Activated T-helper 17 cell treated with anti-CD3 and anti-CD28 coated beads, Interleukin-2, amount 50 U/mL, for 72 hours (primary cell): ENCODE measurements at places on chromosomes 1 and 21.

- no peak for ATAC-seq
Measured at GRCh38 chr1:206829875-206830274, 35.5 kb upstream of the IL20 start.

DNA sequence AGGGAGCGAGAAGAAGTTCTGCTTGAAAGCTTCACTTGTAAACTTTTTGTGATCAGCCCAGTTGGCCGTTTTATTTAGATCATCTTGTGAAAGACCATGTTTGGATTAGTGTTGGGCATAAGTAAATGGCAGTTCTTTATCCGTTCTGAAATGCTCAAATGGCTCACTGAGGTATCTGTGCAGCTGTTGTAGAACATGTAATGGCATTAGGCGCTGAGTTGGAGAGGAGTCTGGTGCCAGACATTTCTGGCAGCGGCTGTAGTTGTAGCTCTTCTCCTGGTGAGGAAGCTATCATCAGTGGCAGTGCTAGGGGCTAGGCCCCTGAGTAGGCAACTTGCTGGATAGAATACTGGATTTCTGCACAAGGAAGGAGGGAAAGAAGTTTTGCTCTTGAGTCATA lies 321.6 kb downstream of the LMO4 start:
- no peak for ATAC-seq

- no peak for ATAC-seq
Measured at GRCh38 chr1:24077278-24077978, 34.5 kb downstream of the MYOM3 start.

DNA sequence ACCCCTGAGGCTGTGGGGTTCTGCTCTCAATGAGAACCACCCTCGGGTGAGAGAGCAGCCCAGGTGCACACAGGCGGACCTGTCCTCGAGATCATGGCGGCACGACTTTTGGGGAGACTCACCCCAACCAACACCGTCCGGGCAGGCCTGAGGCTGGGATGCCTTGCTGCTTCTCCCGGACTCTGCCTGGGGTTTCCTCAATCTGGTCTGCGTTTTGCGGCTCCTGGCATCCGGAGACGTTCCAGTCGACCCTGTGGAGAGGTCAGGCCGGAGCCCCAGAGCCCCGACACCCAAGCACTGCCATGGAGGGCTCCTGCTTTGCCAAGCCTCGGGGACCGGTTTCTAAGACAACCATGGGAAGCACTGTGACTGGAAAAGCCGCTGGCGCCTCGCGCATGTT lies 3879.7 kb downstream of the SRGAP2C start:
- ATAC-seq = no peak

- ATAC-seq = peak; percentile 74
Measured at GRCh38 chr1:182595641-182596240, 6.7 kb upstream of the RNASEL start.

GRCh38 chr1:11779715-11780379 lies 17.9 kb downstream of the C1orf167 start:
- ATAC-seq = no peak

- no peak for ATAC-seq
Measured at GRCh38 chr21:41837756-41838297, 41.3 kb downstream of the PRDM15 start.

DNA sequence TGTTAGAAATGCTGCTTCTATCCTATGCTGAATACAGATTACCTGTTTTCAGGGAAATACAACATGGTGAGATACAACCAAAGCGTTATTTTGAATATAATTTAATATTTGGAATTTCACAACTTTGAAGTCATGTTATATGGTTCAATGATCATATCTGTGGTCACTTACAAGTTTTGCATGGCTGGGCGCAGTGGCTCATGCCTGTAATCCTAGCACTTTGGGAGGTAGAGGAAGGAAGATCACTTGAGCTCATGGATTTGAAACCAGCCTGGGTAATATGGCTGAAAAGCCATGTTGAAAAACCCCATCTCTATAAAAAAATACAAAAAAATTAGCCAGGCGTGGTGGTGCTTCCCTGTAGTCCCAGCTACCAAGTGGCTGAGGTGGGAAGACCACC lies 57.9 kb downstream of the DOP1B start:
- ATAC-seq = no peak

GRCh38 chr1:72567521-72567920 lies 285.2 kb upstream of the NEGR1 start:
- no peak for ATAC-seq

- ATAC-seq = no peak
Measured at GRCh38 chr1:3000214-3000613, 21.1 kb upstream of the ACTRT2 start.

DNA sequence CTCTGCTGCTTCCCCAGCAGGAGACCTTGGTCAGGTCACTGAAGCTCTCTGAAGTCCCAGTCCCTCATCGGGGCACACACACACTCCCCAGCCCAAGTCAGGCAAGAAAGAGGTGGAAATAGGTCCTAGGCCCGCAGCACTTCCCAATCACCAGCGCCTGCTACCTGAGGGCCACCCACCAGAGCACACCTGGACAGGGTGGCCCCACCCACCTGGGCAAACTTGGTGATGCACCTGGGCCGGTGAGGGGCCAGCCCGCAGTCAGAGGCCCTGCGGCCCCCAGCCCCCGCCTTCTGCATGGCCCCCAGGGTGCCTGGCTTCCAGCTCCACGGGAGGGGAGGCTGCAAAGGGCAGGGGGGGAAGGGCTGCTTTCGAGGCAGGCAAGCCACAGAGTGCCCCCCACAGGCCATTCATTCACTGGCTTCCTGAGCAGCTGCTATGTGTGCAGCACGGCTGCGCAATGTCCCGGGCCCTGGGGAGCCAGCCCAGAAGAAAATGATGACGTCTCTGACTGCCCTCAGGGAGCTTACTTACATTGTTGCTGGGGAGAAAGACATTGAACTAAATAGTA lies 4.7 kb downstream of the SH2D5 start:
- ATAC-seq = no peak

GRCh38 chr1:180157576-180158057 lies 2.9 kb downstream of the QSOX1 start:
- ATAC-seq = no peak

- ATAC-seq = no peak
Measured at GRCh38 chr1:157240495-157241184, 102.4 kb upstream of the ETV3 start.

DNA sequence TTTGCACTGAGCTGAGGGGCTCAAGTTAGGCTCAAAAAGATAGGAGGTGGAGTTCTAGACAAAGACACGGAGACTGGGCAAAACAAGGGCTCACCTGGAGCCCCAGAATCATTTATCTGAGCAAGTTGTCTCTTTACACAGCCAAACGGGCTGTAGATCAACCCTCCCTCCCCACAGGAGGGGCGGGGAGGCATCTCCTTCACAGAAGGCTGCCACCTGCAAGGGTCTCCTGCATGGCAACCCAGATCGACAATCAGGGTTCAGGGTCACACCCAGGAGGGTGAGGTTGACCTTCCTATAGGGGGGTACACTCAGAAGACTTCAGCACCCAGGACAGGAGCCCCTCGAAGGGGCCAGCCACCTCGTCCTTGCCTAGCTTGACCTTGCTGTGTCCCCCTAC lies 84.0 kb downstream of the CD247 start:
- no peak for ATAC-seq

DNA sequence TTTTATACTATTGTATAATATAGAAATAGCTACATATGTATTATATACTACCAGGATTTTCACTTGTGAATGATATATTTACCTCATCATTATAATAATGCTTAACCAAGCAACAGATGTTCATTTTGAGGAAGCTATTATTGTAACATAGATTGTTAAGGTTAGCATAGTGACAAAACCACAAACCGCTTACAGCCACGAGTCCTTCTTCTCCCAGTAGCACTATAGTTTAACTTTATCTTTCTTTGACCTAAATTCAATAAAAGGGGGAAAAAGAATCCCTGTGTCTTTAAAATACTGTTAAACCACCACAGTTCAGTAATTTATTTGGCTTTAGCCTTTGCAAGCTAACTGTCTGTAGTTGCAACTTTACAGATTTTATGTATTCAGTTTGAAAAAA lies 1039.4 kb upstream of the B3GALT2 start:
- ATAC-seq = peak; percentile 64

GRCh38 chr1:109719337-109719837 lies 7.3 kb downstream of the GSTM5 start:
- peak; percentile 56 for ATAC-seq

GRCh38 chr1:17585266-17585987 lies 45.9 kb downstream of the ARHGEF10L start:
- ATAC-seq = no peak

GRCh38 chr1:59506952-59507351 lies 210.1 kb downstream of the FGGY start:
- no peak for ATAC-seq

GRCh38 chr21:34313116-34313515 lies 50.7 kb upstream of the KCNE2 start:
- no peak for ATAC-seq

GRCh38 chr21:29788752-29789151 lies 151.0 kb downstream of the GRIK1 start:
- ATAC-seq = no peak

GRCh38 chr1:19186001-19186400 lies 24.1 kb downstream of the UBR4 start:
- peak; percentile 98 for ATAC-seq

- no peak for ATAC-seq
Measured at GRCh38 chr1:232423591-232423990, 206.3 kb downstream of the SIPA1L2 start.

GRCh38 chr1:76541618-76542017 lies 325.7 kb upstream of the ST6GALNAC5 start:
- ATAC-seq = no peak

- peak; percentile 4 for ATAC-seq
Measured at GRCh38 chr1:206506405-206507283, 687 bp upstream of the RASSF5 start.

GRCh38 chr1:50659107-50659662 lies 235.9 kb upstream of the DMRTA2 start:
- ATAC-seq = no peak

GRCh38 chr1:244659694-244660093 lies 6.8 kb downstream of the DESI2 start:
- no peak for ATAC-seq

GRCh38 chr1:156387870-156388173 lies 18.8 kb downstream of the RHBG start:
- ATAC-seq = no peak

GRCh38 chr1:24557220-24557619 lies 1.3 kb downstream of the NCMAP start:
- ATAC-seq = no peak

- no peak for ATAC-seq
Measured at GRCh38 chr1:197130677-197131304, 15.7 kb downstream of the ASPM start.

GRCh38 chr1:24769656-24770651 lies 24.7 kb downstream of the CLIC4 start:
- peak; percentile 58 for ATAC-seq

GRCh38 chr1:6360117-6360496 lies 33.5 kb downstream of the ACOT7 start:
- ATAC-seq = no peak

- ATAC-seq = peak; percentile 85
Measured at GRCh38 chr1:226110249-226111097, 48.0 kb downstream of the H3-3A start.

DNA sequence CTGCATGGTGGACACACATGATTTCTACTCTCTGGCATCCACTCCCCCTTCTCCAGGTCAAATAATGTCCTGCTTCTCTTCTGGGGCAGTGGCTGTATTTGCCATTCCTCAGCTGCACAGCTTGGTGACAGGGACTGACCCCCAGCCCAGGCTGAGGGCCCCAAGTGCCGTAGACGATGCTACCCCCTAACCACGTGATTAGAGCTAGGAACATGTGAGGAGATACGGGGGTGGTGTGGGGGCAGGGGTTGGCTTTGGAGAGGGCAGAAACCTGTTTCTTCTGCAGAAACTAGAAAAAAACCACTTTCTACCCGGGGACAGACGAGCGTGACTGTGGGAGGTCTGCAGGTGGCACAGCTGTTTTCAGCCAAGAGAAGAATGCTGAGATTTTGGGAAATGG lies 192.4 kb downstream of the SIPA1L2 start:
- ATAC-seq = no peak

- ATAC-seq = no peak
Measured at GRCh38 chr1:107293901-107294613, 153.2 kb downstream of the NTNG1 start.

DNA sequence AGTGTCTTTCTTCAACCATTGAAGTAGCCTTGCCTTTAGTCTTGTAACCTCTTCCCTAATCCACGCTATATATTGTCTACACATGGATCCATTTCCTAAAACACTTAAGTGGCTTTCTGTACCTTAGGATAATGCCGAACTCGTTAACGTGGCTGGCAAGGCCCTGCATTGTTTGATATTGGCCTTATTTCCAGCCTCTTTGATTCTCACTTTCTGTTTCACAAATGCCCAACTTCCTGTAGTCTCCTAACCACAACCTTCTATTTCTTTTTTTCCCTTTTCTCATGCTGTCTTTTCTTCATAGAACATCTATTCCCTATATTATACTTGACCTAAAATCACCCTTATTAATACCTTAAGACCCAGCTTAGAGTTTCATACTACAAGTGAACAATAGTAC lies 536.0 kb downstream of the LMO4 start:
- no peak for ATAC-seq

DNA sequence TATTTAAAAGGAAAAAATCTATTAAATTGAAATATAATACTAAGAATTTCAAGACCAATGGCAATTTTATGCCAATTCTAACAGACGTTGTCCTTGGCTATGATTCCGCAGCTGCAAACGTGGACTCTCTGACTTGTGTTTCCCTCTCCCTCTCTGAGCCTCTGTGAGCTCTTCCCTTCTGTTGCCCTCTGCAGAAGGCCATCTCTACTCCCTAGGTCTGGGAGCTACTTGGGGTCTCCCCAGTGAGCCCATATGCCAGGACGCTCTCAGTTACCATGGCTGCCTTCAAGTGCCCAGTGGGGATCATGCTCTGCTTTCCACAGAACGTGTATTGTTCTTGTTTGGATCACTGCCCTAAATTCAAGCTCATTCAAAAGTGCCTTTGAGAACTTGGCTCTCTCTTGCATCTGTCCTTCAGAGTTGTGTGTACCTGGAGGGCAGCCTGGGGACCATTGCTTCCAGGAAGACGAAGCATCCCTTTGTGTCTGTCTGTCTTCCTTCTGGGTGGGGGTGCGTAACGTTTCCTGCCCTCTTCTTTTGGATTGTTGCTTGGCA lies 97.5 kb upstream of the TSPAN2 start:
- ATAC-seq = no peak

DNA sequence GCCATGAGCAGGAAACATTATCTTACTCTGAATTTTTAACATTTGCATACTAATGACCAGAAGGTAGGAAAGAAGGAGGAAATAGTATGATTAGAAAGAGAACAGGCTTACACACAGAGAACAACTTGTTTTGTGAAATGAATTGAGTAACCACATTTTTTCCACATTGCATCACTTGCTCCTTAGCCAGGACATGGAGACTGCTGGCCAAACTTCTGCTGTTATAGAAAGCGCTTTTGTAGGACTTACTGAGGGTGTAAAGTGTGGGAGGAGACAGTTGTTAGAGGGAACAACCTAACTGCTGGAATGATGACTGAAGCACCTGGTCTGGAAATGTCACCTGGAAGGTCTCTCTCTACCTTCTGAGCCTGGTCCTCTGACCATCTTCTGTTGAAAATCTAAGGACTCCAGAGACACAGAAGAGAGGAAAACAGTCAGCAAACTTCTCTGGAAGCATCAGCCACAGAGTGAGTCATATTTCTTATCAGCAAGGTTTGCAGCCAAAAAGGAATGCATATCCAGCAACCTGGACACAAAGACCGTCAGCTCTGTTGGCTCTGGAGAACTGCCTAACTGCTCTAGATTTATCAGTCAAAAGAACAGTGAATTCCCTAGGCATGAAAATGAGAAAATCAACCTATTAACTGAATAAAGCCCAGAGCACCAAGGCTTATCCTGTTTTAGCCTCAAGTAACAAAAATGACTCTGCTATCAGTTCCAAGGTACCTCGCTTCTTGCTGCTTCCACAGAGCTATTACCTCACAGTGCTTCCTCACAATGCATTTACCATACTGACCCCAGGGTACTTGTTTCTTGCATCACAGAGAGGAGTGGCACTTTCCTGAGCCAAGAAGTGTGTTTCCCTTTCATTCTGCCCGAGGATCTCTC lies 88.0 kb upstream of the SLFNL1 start:
- ATAC-seq = no peak
